ENCODE measurements at places on chromosomes 4 and X.

GRCh38 chrX:103517246-103517645 is 2.0 kb downstream of the RAB40A start:
- DNase-seq, result no peak

DNA sequence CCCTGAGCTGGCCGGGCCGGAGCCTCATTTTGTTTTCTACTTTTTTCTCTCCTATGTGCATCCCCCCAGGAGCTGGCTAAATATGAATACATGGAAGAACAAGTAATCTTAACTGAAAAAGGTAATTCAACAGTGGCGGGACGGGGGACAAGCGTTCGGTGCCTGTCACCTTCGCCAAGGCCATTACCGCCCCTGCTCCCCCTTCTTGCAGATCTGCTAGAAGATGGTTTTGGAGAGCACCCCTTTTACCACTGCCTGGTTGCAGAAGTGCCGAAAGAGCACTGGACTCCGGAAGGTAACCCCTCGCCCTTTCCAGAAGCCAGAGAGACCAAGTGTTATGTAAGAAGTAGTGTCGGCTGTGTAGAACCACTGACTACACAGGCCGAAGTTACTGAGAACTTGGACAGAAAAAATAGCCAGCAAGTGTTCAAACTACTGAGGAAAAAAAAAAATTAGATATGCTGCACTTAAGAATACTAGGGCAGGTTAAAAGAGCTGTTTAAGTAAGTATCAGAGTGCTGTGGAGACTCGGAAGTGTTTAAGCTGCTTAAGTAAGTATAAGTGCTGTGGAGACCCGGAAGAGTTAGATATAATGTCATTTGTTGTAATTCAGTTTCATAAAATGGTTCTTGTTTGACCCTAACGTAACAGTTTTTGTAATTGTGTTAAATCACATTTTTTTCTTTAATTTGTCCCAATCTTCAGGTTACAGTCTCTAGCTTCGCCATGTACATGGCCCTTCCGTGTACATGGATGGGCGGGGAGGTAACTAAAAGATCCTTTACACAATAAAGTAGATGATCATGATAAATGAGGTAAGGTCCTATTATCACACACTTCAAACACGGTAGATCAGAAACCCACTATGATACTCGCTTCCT is 856 bp downstream of the SAT1 start:
- no peak for DNase-seq

- no peak for DNase-seq
Measured at GRCh38 chr4:120053911-120054310, 12.7 kb downstream of the MAD2L1 start.

- no peak for DNase-seq
Measured at GRCh38 chrX:149757206-149758067, 16.4 kb upstream of the HSFX1 start.

- DNase-seq, result no peak
Measured at GRCh38 chrX:131330735-131331134, 41.6 kb upstream of the IGSF1 start.

DNA sequence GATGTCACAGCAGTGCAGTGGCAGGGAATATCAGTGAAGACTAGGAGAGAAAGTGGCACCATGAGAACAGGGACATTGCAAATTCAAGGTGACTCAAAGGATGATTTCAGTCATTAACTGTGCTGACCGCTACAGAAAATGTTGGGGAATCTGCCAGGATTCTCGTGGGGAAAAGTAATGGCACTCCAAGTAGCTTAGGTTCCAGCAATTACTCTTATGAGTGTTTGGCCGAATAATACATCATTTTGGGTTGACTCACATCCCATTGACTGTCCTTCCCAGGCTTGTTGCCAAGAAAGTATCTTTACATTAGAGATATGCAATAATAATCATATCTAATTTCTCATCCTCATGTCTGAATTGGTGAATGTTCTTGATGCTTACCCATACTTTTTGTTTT is 1411.1 kb upstream of the PCDH7 start:
- DNase-seq, result no peak

DNA sequence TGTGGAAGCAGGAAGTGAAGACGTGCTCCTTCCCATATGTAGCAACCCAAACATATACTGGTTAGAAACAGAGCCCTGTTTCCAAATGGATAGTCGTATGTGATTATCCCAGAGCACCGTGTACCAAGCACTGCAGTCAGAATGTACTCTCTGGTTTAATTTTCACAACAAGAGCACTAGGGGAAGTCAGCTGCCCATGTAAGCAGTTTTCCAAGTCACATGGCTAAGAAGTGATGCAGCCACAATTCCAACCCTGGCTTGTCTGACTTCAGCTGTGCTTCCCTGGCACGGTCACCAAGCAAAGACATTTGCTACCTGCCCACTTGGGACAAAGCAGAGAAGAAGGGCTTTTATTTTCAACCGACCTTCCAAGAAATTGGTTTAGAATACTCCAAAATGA is 28.2 kb upstream of the CEP135 start:
- no peak for DNase-seq

GRCh38 chr4:110139111-110139510 is 59.3 kb downstream of the ELOVL6 start:
- no peak for DNase-seq

DNA sequence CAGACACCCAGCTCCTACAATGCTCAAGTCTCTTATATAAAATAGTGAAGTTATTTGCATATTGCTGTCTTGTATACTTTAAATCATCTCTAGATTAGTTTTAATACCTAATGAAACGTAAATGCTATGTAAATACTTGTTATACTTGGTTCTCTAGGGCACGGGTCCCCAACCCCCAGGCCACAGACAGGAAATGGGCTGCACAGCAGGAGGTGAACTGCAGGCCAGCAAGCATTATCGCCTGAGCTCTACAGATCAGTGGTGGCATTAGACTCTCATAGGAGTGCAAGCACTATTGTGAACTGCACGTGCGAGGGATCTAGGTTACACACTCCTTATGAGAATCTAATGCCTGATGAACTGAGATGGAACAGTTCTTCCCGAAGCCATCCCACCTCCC is 395.9 kb upstream of the EMCN start:
- DNase-seq, result no peak

DNA sequence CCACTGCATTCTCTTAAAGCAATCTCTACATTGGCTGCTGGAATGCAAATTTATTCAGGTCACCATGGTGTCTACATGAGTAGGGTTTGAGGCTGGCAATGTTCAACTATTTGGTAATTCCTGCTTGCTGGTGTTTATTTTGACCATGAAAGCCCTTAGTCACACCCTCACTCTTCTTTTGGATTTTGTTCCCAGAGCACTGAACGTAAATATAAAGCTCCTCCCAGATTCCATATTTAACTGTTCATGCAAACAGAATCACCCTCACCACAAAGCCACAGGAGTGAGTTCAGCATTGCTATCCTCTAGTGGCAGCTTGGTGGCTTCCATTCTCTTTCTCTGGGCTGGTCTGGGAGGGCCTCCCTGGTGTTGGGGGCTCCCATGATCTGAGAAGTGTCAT is 82.8 kb downstream of the LNX1 start:
- DNase-seq, result no peak

- no peak for DNase-seq
Measured at GRCh38 chr4:84389406-84389805, 109.7 kb downstream of the NKX6-1 start.

GRCh38 chr4:176810481-176811249 is 17.9 kb upstream of the VEGFC start:
- no peak for DNase-seq

GRCh38 chrX:9884031-9884779 is 83.0 kb upstream of the CLDN34 start:
- DNase-seq, result no peak

DNA sequence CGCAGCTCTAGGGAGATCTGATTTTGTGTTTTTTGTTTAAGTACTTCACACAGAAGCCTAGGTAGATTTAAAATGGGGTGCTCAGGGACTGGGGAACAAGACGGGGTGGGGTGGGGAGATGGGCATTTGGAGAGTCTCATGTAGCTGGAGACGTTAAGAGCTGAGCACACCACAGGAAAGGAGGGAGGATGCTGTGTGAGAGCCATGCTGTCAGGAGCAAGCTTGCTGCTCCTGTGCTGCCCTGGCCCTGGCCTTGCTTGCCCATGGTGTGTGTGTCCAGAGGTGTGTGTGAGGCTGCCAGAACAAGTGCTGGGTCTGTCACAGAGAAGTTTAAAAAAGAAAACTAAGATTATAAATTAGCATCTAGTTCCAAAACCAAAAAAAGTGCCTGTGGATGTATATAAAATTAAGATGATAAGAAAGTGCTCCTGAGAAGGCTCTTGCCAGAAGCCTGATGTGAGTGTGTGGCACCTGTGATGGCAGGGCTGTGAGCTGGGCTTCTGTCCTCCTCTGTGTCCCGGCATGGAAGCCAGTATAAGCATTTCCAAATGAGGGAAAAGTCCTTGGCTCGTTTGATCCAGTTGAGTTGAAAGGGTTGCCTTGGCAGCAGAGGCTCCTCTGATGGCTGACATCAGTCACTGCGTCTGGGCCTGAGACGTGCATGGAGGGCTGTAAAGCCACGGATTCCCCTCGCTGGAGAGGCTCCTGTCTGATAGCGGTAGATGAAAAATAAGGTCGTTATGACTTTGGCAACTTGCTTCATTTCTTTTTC is 63.5 kb downstream of the NELFA start:
- no peak for DNase-seq

DNA sequence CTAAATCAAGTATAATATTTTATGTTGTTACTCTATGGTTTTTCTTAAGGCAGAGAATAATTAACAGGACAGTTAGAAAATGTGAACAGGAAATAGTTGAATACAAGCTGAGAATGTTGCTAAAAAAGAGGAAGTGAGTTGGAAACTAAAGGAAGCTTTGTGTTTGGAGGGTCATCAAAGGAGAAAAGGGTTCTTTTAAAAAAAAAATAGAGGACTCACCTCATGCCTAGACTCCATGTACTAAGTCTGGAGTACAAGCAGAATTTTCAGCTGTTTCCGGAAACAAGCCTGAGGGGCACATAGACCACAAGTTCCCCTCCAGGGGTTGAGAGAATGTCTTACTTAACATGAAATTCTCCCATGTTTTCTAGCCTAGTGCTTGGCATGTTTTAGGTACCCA is 20.1 kb upstream of the MAP7D3 start:
- DNase-seq, result no peak

- no peak for DNase-seq
Measured at GRCh38 chr4:78020677-78021076, 36.4 kb upstream of the FRAS1 start.

DNA sequence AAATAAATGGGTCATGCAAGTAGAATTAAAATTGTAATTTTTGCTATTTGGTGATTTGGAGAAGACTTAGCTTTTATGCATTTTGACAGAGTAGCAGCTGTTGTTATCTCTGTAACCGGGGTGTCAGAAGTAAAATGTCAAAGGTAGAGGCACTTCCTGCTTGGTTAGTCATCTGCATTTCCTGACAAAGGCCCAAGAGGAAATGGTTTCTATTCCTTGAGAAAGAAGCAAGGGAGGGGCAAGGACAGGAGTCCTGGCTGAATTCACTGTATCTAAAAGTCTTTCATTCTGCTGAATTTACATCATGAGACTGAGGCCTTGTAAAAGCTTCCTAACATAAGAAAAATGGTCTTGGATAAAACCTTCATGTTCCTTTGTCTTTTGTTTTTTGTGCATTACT is 550.9 kb upstream of the BOD1L1 start:
- no peak for DNase-seq

- DNase-seq, result no peak
Measured at GRCh38 chr4:101439926-101440325, 92.6 kb upstream of the PPP3CA start.

GRCh38 chrX:130055103-130055502 is 55.2 kb downstream of the ELF4 start:
- no peak for DNase-seq
